ENCODE measurements at places on chromosomes 3 and 15. TPM values are rescaled to one million over a fixed set of nuclear protein-coding genes. Genes with fewer than 3 reads are reported as not detected.

- H3K4me3 ChIP-seq: no peak overlapping the region
- H3K4me1 ChIP-seq: no peaks in the 10 kb centered on the region
- no peak for DNase-seq
- no peaks in the 10 kb centered on the region for H3K36me3 ChIP-seq
Measured at GRCh38 chr15:48076454-48076853, 44.3 kb upstream of the SLC24A5 start.

ST3GAL6 gene
- total RNA-seq: not detected

- H3K4me3 ChIP-seq: no peak overlapping the region
- no peaks in the 10 kb centered on the region for H3K27me3 ChIP-seq
- no peak for DNase-seq
- H3K36me3 ChIP-seq: no peaks in the 10 kb centered on the region
- H3K4me1 ChIP-seq: peaks cover 4% of the 10 kb centered on the region
Measured at GRCh38 chr3:23611737-23612295, 193.9 kb upstream of the UBE2E1 start.

GRCh38 chr3:39843440-39843839, 34.0 kb downstream of the MYRIP start:
- no peak overlapping the region for H3K4me3 ChIP-seq
- no peaks in the 10 kb centered on the region for H3K4me1 ChIP-seq
- no peak overlapping the region for H3K27ac ChIP-seq
- peaks cover 8% of the 10 kb centered on the region for H3K27me3 ChIP-seq
- no peaks in the 10 kb centered on the region for H3K36me3 ChIP-seq
- no peak for DNase-seq

RUBCN gene
- 27.7 TPM for total RNA-seq

- peak overlapping the region; percentile 8 for H3K27ac ChIP-seq
- H3K27me3 ChIP-seq: no peaks in the 10 kb centered on the region
- DNase-seq: no peak
- peaks cover 14% of the 10 kb centered on the region for H3K4me1 ChIP-seq
- H3K36me3 ChIP-seq: peaks cover 58% of the 10 kb centered on the region
- H3K4me3 ChIP-seq: no peak overlapping the region
Measured at GRCh38 chr15:89321521-89322410, 12.9 kb downstream of the POLG start.

- H3K27me3 ChIP-seq: peaks cover 24% of the 10 kb centered on the region
- no peak overlapping the region for H3K27ac ChIP-seq
- no peak overlapping the region for H3K4me3 ChIP-seq
- H3K4me1 ChIP-seq: no peaks in the 10 kb centered on the region
- no peaks in the 10 kb centered on the region for H3K36me3 ChIP-seq
- no peak for DNase-seq
Measured at GRCh38 chr3:126396536-126396935, 1.8 kb downstream of the CFAP100 start.

DNA sequence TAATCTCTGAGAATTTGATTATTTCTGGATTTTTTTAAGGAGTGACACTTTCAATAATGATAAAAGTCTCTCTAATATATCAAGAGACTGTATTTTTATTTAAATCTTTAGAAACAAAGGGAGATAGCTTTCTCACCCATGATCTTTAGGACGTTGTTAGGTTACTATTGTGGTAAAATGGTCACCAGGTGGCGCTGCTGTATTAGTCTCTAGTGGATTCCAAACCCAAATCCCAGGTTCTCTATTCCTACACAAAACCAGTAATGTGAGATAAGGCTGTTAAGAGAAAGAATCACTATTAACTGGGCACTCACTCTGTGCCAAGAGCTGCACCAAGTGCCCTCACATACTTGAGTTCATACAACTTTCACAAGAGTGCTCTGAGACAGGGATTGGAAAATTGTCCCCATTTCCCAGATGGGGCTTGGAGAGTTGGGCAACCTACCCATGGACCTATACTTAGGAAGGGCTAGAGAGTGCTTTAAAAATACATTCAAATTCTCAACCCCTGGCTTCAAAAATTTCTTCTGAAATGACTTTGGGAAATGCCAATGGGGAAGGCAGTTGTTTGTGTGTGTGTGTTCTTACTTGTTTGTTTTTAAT, 593.4 kb upstream of the TGFBR2 start:
- DNase-seq: peak; percentile 74
- H3K4me3 ChIP-seq: no peak overlapping the region
- no peaks in the 10 kb centered on the region for H3K36me3 ChIP-seq
- peaks cover 6% of the 10 kb centered on the region for H3K4me1 ChIP-seq

DNA sequence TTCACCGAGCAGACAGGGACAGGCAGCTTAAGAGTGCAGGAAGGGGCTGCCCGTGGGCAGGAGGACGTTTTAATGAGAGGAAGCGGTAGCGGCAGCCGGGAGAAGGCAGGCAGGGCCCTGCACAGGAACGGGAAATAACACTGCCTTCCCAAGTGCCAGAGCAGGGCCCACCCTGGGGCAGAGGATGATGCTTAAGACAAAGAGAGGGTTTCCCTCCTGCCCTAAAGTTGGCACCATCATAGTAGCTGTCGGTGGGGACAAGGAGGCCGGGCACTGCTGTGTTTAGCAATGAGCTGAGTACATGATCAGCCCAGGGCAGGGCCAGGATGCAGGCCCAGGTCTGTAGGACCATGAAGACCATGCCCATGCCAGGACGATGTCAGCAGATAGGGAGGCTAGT, 21.7 kb downstream of the PRR20G start:
- DNase-seq: no peak
- no peaks in the 10 kb centered on the region for H3K27me3 ChIP-seq
- H3K27ac ChIP-seq: no peak overlapping the region
- H3K4me1 ChIP-seq: no peaks in the 10 kb centered on the region

KY gene
- total RNA-seq: not detected

DNA sequence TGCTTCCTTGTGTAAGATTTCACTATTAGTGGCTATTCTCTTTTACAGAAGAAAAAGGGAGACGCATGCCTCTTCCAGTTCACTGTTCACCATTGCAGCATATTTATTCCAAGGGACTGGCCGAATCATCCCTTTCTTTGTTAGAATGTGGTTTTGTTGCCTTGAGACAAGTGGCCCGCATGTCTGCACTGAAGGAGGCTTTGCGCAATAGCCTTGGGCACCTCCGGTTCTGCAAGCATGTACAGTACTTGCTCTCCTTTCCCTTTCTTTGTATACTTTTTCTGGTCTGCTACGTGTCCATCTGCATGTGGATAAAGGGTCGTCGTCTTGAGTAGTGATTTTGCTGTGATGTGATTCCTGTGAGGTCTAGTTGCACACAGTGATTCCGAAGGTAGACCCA, 43.0 kb downstream of the FLNB start:
- H3K4me3 ChIP-seq: no peak overlapping the region
- H3K4me1 ChIP-seq: peaks cover 29% of the 10 kb centered on the region
- H3K36me3 ChIP-seq: no peaks in the 10 kb centered on the region
- H3K27ac ChIP-seq: no peak overlapping the region
- no peak for DNase-seq
- no peaks in the 10 kb centered on the region for H3K27me3 ChIP-seq

- H3K36me3 ChIP-seq: peaks cover 1% of the 10 kb centered on the region
- H3K4me1 ChIP-seq: no peaks in the 10 kb centered on the region
- no peak for DNase-seq
- no peak overlapping the region for H3K27ac ChIP-seq
Measured at GRCh38 chr15:27486683-27487647, 516.0 kb downstream of the GABRG3 start.

DNA sequence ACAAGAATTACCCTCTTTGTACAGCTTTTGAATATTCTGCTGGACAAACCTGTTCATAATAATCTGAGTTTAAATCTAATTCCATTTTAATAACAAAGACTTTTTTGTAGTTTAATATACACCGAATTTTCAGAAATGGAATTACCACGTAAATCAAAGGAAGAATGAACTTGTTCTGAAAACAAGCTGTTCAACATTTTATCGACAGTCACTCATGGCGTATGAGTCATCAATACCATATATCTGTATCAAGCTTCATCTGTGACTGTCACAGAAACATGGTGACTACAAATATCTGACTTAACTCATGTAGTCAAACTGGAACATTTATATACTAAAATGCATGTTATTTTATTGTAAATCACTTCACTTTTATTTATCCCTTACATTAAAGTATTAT, 90.0 kb downstream of the EFL1 start:
- no peaks in the 10 kb centered on the region for H3K27me3 ChIP-seq
- no peak overlapping the region for H3K4me3 ChIP-seq
- peaks cover 2% of the 10 kb centered on the region for H3K36me3 ChIP-seq
- no peak for DNase-seq
- peaks cover 20% of the 10 kb centered on the region for H3K4me1 ChIP-seq

FANCD2 gene
- total RNA-seq: 90.3 TPM

SLC15A2 gene
- total RNA-seq: 1.7 TPM
